Activated CD4-positive, alpha-beta T cell treated with anti-CD3 and anti-CD28 coated beads for 36 hours (primary cell): ENCODE measurements at places on chromosomes 5 and 9.

- peak; percentile 63 for DNase-seq
These were observed 460 bp downstream of the DMRTA1 start for GRCh38 chr9:22446950-22447617.

- no peak for DNase-seq
These were observed 4.9 kb downstream of the TRAF1 start for GRCh38 chr9:120921661-120922181.

DNA sequence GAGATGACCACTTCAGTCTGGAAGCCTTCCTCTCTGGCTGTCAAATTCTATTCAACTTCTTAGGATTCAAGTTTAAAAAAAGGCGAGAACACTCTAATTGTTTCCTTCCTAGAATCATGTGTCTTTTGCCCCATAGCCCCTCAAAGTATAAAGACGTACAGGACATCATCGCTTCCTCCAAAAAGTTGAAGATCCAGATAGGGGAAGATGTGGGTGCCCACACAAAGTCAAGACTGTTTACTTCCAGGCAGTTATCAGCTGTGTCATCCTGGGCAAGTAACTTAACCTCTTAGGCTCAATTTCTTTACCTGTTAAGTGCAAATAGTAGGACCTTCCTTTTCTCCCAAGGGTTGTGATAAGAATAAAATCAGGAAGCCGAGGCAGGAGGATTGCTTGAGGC is 40.1 kb downstream of the PPARGC1B start:
- DNase-seq, result no peak

GRCh38 chr5:133888625-133888991 is 79.8 kb downstream of the C5orf15 start:
- no peak for DNase-seq

- DNase-seq, result peak; percentile 75
These were observed at the start of gene DOCK8 for GRCh38 chr9:214648-215493. DOCK8 (plus strand) TSS chr9:214865; CDS start chr9:214977, 112 bp downstream.

GRCh38 chr5:149073213-149073612 is 10.4 kb upstream of the SH3TC2 start:
- no peak for DNase-seq

DNA sequence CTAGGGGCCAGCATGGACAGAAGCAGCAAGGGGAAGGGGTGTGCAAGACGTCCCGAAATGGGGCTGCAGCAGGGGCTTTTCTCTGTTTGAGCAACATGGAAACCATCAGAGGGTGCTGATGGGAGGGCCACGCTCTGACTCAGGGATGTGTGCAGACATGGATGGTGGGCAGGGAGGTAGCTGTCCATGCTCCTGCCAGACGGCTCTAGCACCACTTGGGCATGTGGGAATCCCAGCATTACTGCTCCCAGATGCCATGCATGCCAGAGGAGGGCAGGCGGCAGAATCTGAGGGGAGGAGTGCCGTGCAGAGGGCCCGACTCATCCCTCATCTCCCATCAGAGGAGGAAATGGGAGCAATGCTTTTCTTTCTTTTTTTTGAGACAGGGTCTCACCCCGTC is 45.6 kb upstream of the SLC25A51 start:
- DNase-seq, result no peak

DNA sequence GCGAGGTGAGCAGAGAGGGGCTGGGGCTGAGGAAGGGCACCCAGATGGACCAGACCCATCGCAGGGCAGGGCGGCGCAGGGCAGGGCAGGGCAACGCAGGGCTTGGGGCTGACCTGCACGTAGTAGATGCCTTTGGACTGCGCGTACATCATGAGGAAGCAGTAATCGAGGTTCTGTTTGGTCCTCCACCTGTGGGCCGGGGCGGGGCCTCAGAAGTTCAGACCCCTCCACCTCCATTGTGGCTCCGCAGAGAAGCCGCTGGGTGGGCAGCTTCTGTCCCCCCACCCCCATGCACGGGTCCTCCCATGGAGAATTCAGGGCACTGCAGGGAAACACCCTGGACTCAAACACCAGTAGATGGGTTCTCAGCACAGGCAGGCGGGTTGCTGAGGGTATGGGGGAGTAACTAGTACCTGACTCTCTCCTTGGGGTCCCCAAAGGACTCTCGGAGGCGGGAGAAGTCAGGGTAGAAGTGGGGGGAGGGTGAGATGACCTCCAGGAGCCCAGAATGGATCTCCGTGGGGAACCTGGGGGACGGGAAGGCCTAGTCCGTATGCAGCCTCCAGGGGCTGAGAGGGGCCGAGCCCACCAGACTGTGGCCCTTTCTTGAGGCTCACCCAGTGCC is 6.4 kb downstream of the LTC4S start:
- no peak for DNase-seq

- DNase-seq, result no peak
These were observed 61.5 kb downstream of the MAMDC2 start for GRCh38 chr9:70105147-70105546.

DNA sequence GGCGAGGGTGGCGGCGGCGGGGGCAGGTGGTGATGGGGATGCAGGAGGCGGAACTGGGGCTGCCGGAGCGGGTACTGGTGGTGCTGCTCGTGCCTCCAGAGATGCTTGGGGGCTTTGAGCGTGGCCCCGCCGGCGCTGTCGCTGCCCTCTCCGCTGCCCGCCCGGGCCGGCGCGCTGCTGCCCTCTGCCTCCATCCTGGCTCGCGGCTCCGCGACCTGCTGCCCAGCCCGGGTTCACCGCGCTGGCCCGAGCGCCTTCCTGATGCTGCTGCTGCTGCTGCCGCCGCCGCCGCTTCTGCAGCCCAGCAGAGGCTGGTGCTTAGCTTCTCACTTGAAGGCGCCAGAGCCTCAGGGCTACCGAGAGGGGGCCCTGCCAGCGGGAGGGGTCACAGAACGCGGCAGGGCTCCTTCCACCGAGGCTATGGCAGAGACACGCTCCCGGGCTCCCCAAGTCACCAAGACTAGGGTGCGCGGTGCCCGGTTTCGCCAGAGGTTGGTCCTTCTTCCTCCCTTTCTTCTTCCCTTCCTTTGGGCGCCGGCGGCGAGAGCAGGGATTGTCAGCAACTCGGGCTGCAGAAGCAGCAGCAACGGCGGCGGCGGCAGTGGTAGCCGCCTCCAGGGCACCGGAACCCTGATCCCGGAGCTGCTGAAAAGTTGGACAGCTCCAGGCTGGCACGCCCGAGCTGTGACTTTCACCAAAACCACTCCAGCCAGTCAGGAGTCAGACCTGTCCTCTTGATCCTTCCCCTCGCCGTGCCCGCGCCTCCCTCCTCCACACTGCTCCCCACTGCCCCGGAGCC is at the start of gene PDE4D:
Gene PDE4D, minus strand, starts transcription at position 298 of the 799 bp plus-strand sequence.
- peak; percentile 36 for DNase-seq

- DNase-seq, result no peak
These were observed 91.2 kb downstream of the PDZD2 start for GRCh38 chr5:31730139-31730538.

- no peak for DNase-seq
These were observed 15.5 kb upstream of the TARS1 start for GRCh38 chr5:33425314-33425713.

GRCh38 chr9:3455717-3456116 is 70.1 kb downstream of the RFX3 start:
- no peak for DNase-seq

DNA sequence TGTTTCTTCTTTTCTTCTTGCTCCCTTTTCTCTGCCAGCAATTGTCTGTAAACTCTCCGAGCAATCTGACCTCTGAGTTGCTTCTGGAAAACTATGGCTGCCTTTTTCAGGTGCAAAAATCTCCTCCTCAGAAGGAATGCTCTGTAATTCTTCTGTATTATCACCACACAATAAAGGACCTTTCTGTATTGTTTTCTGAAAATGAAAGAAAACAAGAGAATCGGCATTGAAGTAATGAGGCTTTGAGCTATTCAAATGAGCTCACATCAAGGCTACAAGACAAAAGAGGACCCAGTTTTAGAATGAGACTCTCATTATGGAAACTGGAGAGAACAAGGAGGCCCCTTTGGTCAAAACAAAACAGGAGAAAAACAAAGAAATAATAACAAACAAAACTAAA is 86.2 kb upstream of the RETREG1 start:
- no peak for DNase-seq

DNA sequence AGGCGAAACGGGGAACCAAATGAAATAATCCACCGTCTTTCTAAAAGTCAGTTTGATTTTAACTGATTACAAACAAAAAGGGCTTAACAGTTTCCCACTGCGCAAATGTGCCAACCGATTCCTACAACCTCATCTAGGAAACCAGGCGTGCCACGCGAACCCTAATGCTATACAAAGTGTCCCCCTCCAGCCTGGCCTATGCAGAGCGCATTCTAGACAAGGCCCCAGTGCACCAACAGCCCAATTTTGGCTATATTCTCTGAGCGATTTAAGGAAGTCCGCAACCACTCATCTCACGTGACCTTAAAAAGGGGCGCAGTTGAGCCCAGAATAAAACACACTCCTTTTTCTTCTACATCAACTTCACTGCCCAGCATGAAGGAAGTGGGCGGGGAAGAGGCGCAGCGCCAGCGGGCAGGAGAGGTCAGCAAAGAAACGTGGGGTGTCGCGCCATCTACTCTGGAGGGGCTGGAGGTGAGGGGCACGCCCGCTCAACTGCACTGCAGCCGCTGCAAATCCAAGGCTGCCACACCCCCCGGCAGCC is 779 bp downstream of the FAM13B start:
- no peak for DNase-seq

DNA sequence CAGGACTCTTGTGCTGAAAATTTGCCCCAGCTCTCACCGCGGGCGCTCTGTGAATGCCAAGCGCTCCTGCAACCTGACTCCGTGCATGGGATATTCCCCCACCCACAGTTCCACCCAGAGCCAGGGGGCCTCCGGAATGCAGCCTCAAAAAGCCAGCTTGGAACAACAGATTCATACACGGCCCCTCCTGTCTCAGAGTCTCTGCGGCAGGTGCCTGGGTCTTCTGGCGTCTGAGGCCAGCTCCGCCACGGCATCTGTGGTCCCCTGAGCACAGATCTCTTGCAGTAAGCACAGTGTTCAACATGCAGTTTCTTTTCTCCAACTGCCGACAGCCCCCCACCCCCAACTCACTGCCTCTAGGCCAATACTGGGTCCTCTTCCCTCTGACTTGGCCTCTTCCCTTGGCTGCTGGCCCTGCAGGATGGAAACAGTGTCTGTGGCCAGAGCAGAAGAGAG is 355.7 kb upstream of the IRX2 start:
- DNase-seq, result no peak

DNA sequence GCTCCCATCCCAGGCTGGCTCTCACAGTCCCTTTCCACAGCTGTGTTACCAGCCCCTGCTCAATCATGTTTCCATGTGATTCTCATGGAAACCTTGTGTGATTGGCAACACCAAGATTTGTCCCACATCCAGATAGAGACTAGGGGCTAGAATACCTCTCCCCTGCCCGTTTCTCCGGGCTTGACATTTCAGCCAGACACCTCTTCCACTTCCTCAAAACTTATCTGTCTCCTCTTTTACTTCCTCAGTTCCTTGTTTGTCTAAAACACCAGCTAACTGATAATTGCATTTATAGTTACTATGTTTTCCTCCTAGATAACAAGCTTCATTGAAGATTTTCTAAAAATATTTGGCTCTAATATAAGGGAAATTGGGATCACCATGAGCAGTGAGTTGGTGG is 16.6 kb upstream of the KCNMB1 start:
- no peak for DNase-seq

DNA sequence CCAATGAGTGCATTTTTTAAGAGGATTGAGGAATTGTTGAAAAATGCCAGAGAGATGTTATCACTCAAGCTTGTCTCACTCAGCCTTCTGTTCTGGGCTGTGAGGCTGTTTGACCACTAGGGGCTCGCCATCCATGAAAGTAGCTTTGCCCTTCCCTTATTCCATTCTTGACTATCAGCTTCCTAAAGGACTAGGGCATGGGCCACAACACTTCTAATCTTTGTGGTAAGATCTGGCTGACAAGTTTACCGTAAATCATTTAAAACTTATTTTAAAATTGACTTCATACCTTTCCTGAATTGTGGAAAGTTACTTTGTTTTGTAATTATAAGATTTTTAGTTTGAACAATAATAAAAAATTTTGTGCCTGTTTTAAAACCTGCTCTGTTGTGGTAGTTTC is 49.5 kb downstream of the TJP2 start:
- DNase-seq, result peak; percentile 7
